Activated T-cell treated with anti-CD3 and anti-CD28 coated beads for 24 hours (primary cell): ENCODE measurements at places on chromosomes 7 and 10.
A peak's percentile ranks its signal among the peaks of the same experiment; 100 is the strongest.

GRCh38 chr7:141792526-141792925 lies 2.5 kb downstream of the TAS2R5 start:
- no peak for DNase-seq

DNA sequence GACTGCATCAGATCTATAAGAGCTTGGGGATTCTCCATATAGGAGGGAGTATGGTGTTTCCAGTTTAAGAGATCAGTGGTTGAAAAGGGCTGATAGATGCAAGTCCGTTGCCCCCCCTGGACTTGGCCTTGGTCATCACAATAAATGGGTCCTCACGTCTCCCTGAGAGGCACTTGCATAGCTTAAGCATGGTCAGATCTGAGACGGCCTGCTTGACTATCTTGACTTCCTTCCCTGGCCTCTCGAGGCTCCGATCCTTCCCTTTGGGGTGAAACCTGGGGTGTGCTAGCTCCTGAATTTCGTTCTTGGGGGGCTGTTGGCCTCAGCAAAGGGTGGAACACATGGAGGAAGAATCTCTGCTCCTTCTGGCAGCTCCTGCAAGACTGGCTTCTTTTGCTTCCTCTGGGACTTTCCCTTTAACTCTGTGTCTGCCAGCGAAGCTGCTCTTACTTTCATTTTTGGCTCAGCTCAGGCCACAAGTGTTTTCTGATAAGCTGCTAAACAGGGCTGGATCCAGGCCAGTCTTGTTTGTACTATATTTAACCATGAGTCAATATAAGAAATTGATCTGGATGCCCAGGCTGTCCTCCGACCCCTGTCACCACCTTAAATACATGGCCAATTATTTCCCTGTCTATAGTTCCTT lies 11.2 kb upstream of the ZNF485 start:
- DNase-seq = peak; percentile 31

DNA sequence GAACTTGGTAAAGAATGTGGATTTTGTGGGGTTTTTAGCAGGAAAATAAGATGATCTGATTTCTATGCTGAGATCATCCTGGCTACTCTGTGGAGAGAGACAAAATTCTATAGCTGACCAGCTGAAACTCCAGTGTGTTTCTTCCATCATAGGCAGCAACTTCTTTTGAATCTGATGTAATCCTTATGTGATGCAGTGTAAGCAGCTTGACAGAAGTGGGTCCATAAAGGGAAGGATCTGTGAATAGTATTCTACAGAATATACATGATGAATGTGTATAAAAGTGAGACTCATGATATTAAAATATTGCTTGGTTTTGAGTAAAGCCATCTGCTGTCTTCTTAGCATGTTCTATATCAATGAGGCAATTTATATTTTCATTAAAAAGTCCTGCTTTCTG lies 4.4 kb downstream of the MYO3A start:
- no peak for DNase-seq

GRCh38 chr7:49781996-49782395 lies 8.6 kb downstream of the VWC2 start:
- no peak for DNase-seq

DNA sequence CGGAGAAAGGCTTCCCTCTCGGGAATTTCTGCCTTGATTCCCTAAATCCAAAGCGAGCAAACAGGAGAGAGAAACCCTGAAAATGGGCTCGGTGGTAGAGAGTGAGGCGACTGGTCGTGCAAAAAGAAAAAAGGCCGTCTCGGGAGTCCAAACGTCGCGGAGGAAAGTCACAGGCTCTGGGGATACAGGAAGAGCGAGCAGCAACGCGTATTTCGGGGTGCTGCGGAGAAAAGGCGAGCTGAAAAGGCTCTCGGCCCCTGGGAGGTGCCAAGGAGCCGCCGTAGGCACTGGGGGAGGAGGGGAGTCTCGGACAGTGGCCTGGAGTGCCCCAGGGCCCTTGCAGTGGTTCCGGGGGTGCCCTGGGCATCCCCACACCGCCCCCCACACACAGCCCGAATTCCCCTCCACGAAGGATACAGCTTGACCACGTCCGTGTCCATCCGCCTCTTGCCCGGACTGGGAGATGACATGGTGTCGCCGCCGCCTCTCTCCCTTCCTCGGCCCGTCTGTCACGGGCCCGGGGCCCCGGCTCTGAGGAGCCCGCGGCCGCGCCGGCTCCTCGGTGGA lies 591 bp downstream of the UBE2H start:
- DNase-seq = no peak

- DNase-seq = no peak
These were observed 419.4 kb upstream of the CELF2 start for GRCh38 chr10:10598297-10598696.

DNA sequence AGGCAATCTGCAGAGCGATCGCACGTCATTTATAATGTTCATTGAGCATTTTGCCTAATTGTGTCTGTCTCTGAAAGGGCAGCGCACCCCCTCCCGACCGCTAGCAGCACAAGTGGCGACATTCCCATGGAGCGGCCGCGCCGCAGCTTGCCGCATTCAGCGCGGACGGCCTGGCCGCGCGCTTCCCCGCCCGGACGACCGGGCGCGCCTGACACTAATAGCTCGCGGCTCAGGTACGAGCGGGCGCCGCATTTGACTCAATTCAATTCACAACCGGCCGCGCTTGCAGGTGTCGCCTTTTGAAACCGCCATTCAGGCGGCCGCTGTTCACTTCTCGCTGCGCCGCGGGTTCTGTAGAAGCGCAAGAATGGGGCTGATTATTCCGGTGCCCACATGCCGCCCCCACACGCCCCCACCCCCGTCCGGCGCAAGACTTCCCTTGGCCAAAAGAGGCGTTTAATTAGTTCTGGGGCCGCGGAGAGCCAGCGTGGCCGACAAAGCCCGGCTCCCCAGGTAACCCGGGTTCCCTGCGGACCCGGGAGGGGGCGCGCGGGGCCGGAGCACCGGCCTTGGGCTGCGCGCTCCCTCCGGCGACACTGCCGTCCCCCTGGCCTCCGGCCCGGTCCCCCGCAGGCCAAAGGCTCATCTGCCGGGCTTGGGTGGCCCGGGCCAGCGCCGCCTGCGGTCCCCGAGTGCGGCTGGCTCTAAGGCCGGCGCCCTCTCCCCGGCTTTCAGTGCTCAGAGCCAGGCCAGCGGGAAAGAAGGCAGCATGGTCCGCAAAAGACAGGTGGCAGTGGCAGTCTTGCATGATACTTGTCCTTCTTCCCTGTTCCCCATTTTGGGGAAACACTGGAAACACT lies 18.7 kb upstream of the PTF1A start:
- no peak for DNase-seq

DNA sequence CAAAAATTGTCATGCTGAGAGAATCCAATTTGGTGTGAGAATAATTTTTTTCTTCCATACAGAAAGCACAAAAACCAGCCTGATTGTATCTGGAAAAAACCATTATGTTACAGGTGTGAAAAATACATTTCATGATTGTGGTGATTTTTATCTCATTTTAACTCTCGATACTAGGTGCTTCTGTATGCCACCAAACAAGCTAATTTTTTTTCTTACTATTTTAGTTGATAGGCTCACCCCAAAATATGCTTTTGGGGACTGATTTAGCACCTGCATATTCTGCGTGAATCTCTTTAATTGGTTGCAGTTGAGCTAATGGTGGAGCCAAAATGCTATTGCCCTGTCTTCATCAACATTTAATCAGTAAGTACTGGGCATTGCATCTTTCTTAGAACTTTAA lies 1.9 kb downstream of the DMTF1 start:
- DNase-seq = no peak

- DNase-seq = no peak
These were observed 669.4 kb downstream of the PARD3 start for GRCh38 chr10:34145715-34146114.

GRCh38 chr10:96890172-96890513 lies 58.0 kb downstream of the LCOR start:
- DNase-seq = no peak

- no peak for DNase-seq
These were observed 38.3 kb downstream of the NRCAM start for GRCh38 chr7:108417926-108418325.

- no peak for DNase-seq
These were observed 42.4 kb downstream of the P4HA1 start for GRCh38 chr10:73054286-73054685.

DNA sequence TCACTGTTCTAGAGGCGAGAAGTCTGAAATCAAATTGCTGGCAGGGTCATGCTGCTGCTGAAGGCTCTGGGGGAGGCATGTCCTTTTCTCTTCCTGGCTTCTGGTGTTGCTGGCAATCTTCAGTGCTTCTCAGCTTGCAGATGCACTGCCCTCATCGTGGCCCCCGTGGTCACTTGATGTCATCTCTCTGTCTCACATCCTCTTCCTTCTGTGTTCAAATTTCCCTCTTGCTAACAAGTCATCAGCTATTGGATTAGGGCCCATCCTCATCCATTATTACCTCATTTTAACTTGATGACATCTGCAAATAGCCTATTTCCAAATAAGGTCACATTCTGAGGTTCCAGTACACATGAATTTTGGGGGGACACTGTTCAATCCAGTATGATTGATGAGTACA lies 36.6 kb upstream of the SRGN start:
- no peak for DNase-seq

- no peak for DNase-seq
These were observed 49.1 kb downstream of the SLC37A3 start for GRCh38 chr7:140349144-140349771.

DNA sequence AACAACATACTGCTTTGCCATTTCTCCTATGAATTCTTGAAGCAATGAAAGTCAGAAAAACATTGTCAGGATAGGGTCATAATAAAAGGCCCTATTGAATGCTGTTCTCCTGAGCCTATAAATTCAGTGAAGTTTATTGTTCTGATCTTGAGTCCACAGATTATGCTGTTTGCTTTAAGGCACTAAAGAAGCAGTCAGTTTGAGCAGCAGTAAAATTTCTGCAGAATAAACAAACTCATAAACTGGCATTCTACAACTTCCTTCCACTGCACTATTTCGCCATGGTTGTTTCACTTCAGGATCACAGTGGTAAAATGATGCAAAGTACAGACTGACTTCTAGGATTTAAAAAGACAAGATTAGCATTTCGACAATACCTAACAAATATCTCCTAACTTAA lies 503.2 kb downstream of the SH2D4B start:
- no peak for DNase-seq

- no peak for DNase-seq
These were observed 315.0 kb downstream of the IPMK start for GRCh38 chr10:57952741-57953140.

DNA sequence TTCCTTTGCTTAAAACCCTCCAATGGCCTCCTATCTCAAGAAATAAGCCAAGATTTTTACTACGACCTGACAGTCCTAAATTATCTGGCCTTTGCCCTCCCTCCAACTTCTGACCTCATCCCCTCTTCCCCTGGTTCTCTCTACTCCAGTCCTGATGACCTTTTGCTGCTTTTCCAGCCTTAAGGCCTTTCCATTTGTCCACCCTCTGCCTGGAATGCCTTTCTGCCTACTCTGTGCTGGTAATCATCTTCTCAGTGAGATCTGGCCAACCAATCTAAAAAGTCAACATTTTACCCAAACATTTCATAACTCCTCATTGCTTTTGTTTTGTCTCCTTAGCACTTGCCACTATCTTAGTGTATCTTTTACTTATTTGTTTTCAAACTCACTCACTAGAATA lies 75.7 kb downstream of the VPS41 start:
- DNase-seq = no peak

GRCh38 chr10:107813451-107814162 lies 649.1 kb upstream of the SORCS1 start:
- DNase-seq = no peak

DNA sequence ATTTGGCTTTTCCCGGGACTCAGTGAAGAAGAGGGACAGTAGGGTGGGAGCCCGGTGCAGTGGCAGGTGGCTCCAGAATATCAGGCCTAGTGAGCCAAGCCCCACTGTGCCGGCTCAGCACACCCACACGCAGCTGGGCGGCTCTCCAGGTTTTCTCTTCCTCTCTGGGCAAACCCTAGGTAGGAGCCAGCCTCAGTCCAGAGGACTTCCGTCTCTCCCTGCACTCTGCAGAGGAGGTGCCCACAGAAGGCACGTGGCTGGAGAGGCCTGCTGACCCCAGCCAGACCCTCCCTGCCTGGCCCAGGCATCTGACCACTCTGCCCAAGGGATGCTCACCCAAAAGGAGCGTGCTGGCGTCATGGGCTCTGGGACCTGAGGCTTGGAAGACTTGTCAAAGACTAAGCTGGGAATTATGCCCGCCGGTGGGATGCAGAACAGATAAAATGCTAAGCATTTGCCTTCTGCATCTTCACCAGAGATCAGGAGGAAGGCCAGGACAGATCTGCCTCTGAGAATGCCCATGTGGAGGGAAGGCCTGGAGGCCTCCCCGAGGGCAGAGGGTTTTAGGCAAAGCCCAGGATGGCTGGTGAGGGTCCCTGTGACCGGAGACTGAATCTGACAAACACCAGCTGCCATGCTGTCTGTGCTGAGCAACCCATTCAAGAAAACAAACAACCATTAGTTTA lies 40.2 kb downstream of the TCERG1L start:
- no peak for DNase-seq

DNA sequence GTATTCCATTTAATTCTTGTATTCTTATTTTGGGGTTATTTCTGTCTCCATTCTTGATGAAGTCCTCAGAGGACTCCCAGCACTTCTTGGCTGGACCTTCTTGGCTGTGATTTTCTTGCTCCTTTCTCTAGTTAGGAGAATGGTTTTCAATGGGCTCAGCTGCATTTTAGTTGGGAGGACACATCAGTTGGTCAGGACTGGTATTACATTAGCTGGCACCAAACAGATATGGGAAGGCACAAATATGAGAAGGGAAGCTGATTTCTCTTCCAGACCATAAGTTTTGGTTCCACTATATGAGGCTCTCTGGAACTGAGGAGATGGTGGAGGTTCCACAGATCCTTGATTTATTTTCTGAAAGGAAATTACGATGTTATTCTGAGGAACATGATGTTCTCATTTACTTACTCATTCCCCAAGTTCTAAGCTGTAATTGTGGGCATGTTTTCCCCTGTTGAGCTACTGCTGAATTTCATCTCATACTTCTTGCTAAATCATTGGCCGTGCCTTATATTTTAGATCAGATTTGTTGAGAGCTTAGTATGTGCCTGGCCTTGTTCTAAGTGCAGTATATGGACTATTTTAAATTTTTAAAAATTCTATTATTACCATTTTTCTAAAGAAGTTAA lies 261.0 kb downstream of the THSD7A start:
- DNase-seq = no peak

- DNase-seq = no peak
These were observed 171.3 kb downstream of the TPST1 start for GRCh38 chr7:66376264-66376945.

DNA sequence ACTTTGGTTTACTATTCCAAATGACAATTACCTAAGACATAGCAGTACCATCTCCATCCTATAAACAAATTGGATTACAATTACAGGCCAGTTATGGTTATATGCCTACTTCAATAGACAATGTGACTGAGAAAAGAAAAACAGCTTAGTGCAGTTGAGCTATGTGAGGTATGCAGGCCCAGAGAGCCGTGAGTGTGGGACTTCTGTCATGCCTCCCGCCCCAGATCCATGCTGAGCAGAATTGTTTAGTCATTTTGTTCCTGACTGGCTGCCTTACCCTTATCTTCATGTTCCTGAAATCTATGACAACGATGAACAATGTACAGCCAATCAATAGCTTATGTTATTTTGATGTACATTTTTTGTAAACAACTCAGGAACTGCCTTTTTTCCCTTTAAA lies 21.7 kb downstream of the LARP4B start:
- DNase-seq = no peak

- no peak for DNase-seq
These were observed 23.7 kb downstream of the SVIL start for GRCh38 chr10:29610876-29611647.

GRCh38 chr10:123974406-123974805 lies 82.8 kb upstream of the CPXM2 start:
- no peak for DNase-seq
